ENCODE measurements at places on chromosomes 7 and 10. TPM values are rescaled to one million over a fixed set of nuclear protein-coding genes. Genes with fewer than 3 reads are reported as not detected.

SYT15 gene
- total RNA-seq, result 2.4 TPM

CH25H gene
- total RNA-seq, result 0.26 TPM

GDF2 gene
- not detected for total RNA-seq

TRIM73 gene
- 1.7 TPM for total RNA-seq

SKIDA1 gene
- 0.91 TPM for total RNA-seq

ANXA8L1 gene
- 98.4 TPM for total RNA-seq

MLXIPL gene
- 1.4 TPM for total RNA-seq

NCF1 gene
- total RNA-seq, result 0.29 TPM

MPP7 gene
- 0.10 TPM for total RNA-seq

PNLIP gene
- not detected for total RNA-seq

SYT15B gene
- total RNA-seq, result 3.5 TPM

ADAM22 gene
- total RNA-seq, result 0.29 TPM

COL17A1 gene
- 1.8 TPM for total RNA-seq

CYP17A1 gene
- total RNA-seq, result not detected

GHRHR gene
- total RNA-seq, result not detected

NPC1L1 gene
- total RNA-seq, result 0.11 TPM

ATOH7 gene
- total RNA-seq, result 0.20 TPM

ZNF32 gene
- total RNA-seq, result 16.7 TPM

UPK3B gene
- total RNA-seq, result 19.4 TPM

ERLIN1 gene
- 50.0 TPM for total RNA-seq

PDZD7 gene
- 0.67 TPM for total RNA-seq

SCRN1 gene
- total RNA-seq, result 59.4 TPM

FBXW4 gene
- 20.1 TPM for total RNA-seq

FAM13C gene
- total RNA-seq, result 0.05 TPM

CHCHD3 gene
- 85.0 TPM for total RNA-seq

ARMH3 gene
- total RNA-seq, result 10.9 TPM

LIPJ gene
- total RNA-seq, result not detected

TRIM8 gene
- 46.8 TPM for total RNA-seq

C10orf105 gene
- not detected for total RNA-seq

EIF5AL1 gene
- 2.0 TPM for total RNA-seq

VSTM2A gene
- not detected for total RNA-seq

NUDT13 gene
- 5.4 TPM for total RNA-seq

TRPV6 gene
- total RNA-seq, result not detected

TCAF2 gene
- total RNA-seq, result 0.84 TPM

GIMAP8 gene
- not detected for total RNA-seq

CLRN3 gene
- not detected for total RNA-seq

MCM10 gene
- total RNA-seq, result 21.3 TPM

MGAM2 gene
- total RNA-seq, result not detected

CTNNA3 gene
- not detected for total RNA-seq

GPRIN2 gene
- 32.7 TPM for total RNA-seq

ACADSB gene
- total RNA-seq, result 6.9 TPM

LIPK gene
- total RNA-seq, result not detected

TEX47 gene
- not detected for total RNA-seq

FAM24B gene
- 14.8 TPM for total RNA-seq

PRR15 gene
- total RNA-seq, result 2.3 TPM

ING3 gene
- total RNA-seq, result 4.8 TPM

EN2 gene
- total RNA-seq, result 0.99 TPM

LBX1 gene
- not detected for total RNA-seq

FRMD4A gene
- 3.3 TPM for total RNA-seq

CALD1 gene
- total RNA-seq, result 138 TPM

SFRP5 gene
- total RNA-seq, result 1.8 TPM

MTERF1 gene
- total RNA-seq, result 13.3 TPM

VENTX gene
- total RNA-seq, result not detected

DYNC1I1 gene
- not detected for total RNA-seq

ZNF273 gene
- 1.6 TPM for total RNA-seq

HHEX gene
- total RNA-seq, result 13.3 TPM

PTEN gene
- total RNA-seq, result 43.2 TPM
